ENCODE measurements at places on chromosomes 13 and 19.

DNA sequence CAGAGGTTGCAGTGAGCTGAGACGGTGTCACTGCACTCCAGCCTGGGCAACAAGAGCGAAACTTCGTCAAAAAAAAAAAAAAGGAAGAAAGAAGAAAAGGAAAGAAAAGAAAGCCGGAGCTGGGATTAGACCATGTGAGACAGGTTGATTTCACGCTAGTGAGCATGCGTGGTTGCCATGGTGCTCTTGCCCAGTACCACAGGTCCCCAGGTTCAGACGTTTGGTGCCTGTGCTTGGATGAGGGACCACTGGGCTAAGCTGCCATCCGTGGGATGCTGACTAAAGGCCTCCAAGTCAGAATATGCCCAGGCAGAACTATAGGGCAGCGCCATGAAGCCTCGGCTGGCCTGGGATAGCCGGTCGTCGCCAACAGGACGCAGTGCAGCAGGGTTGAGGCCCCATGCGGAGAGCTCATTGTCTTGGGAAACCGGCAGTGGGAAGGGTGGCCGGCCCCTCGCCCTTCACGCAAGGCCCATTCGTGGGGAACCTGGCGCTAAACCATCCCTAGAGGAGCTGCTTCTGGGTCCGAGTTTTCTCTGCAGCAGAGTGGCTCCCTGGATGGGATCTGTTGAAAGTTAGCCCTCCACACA lies 7.2 kb upstream of the TEX101 start:
- no peak for DNase-seq

DNA sequence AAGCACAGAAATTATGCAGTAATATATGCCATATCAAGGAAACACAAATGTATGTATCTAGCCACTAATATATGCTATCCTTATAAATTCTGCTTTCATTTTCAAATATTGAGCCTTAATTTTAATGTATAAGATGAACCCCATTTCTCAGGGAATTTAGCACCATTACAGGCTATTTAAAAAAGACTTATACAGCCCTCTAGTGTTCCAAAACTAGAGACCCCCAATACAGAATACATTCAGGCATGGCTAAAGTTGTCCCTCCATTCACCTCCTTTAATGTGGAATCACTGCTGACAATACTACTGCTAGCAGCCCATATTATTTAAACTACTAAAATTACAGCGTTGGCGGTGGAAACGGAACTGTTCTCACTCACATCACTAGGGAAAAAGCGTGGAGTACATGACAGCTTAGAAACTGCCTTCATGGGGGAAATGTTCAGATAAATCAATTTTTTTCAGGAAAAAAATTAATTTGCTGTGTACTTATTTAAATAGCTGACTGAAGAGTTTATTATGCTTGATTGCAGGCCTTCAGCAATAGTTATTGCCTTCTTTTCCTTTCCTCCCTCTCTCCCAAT lies 541.0 kb downstream of the PCDH9 start:
- no peak for DNase-seq

DNA sequence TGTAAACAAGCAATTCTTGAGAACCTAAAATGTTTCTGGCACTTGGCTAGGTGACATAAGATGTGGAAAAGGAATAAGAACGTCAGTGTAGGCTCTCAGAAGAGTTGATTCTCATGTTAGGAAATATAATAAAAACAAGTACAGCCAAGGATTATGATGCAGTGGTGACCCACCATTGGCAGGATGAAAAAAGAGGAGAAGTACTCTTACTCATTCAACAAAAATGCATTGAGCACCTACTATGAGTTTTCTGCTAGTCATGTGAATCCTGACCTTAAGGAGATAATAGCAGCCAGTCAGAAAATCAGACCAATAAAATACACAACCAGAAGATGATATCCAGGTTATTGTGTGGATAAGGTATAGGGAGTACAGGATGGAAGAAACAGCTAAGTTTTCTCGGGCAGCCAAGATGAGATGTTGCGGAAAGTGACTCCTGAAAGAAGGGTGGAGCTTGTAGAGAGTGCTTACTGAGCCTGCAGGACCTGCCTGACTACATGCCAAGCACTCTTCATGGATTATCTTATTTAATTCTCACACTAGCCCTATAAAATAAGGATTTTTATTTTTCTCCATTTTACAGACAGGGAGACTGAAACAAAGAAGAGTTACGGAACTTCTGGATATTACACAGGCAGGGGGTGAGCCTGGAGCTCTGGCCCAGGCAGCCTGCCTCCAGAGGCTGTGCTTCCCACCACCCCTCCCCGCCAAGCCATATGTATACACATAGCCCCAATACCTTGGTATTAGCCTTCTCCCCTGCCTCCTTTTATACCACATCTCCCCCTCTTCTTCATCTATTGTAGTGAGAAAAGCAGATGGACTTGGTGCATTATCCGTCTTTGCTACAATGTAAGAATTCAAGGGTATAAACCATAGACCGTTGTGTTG lies 58.0 kb downstream of the TGDS start:
- DNase-seq, result no peak

GRCh38 chr13:100514788-100515409 lies 73.7 kb downstream of the GGACT start:
- DNase-seq, result peak; percentile 27

GRCh38 chr19:49855676-49856573 lies 5.0 kb downstream of the PTOV1 start:
- DNase-seq, result no peak

GRCh38 chr19:39676004-39676403 lies 20.3 kb downstream of the LGALS16 start:
- no peak for DNase-seq

DNA sequence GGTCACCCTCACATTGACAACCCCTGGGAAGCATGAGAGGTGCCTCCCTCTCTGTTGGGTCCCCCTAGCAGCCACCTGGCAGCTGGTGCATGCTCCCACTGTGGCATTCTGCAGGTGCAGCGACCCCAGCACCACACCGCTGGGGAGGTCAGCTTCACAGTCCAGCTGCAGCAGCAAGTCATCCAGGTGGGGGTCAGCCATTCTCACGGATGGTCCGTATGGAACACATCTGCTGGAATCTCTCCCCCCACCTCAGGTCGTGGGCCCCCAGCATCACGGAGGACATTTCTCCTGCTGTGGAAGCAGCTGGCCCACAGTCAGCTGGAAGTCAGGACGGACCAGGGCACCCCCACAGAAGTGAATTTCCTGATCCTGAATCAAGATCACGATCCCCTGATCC lies 201.3 kb downstream of the COG6 start:
- no peak for DNase-seq

- DNase-seq, result no peak
Observed at GRCh38 chr19:5935473-5936291, 21.6 kb downstream of the CAPS start.

DNA sequence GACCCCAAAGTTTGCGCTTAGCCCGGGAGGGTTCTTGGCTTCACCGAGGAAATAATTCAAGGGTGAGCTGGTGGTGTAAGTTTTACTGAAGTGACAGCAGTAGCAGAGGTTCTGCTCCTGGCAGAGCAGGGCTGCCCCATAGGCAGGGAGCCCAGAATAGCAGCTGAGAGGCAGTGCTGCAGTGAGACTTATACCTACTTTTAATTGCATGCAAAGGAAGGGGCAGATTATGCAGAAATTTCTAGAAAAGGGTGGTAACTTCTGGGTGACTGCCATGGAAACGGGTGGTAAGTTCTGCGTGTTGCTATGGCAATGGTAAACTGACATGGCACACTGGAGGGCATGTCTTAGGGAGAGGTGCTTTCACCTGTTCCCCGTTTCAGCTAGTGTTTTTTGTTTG lies 17.5 kb upstream of the CAMSAP3 start:
- DNase-seq, result no peak

All from AG09309 (cell line).